Activated T-cell treated with anti-CD3 and anti-CD28 coated beads, Interleukin-2, amount 50 U/mL, for 48 hours (primary cell): ENCODE measurements at places on chromosomes 16 and 17.

GRCh38 chr16:11179574-11179973 is 76.4 kb downstream of the SOCS1 start:
- no peak for DNase-seq

- DNase-seq = peak; percentile 53
Observed at GRCh38 chr16:24980077-24980793, 34.9 kb downstream of the ARHGAP17 start.

GRCh38 chr16:30641378-30641982 is 9.3 kb upstream of the PRR14 start:
- DNase-seq = no peak

GRCh38 chr16:50480206-50480605 is 68.0 kb upstream of the NKD1 start:
- no peak for DNase-seq

GRCh38 chr17:42779936-42780850 is at the start of gene WNK4:
WNK4 (plus strand) TSS chr17:42780610; CDS start chr17:42780699, 89 bp downstream.
- DNase-seq = peak; percentile 26

DNA sequence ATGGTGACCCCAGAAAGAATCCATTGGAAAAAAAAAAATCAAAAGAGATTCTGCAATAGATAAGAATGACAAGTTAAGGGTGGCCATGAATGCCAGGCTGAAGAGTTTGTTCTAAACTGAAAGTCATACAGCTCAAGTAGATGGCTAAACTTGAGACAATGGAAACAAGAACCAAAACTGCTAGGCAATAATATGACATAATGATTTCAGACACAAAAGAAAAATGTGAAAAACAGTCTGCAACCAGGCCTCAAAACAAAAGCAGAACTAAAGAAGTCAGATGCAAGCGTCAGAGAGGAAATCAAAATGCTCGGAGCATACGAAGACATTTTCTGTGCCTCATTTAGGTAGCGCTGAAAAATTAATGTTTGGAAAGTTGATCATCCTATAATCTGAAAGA is 54.4 kb upstream of the YPEL2 start:
- no peak for DNase-seq

DNA sequence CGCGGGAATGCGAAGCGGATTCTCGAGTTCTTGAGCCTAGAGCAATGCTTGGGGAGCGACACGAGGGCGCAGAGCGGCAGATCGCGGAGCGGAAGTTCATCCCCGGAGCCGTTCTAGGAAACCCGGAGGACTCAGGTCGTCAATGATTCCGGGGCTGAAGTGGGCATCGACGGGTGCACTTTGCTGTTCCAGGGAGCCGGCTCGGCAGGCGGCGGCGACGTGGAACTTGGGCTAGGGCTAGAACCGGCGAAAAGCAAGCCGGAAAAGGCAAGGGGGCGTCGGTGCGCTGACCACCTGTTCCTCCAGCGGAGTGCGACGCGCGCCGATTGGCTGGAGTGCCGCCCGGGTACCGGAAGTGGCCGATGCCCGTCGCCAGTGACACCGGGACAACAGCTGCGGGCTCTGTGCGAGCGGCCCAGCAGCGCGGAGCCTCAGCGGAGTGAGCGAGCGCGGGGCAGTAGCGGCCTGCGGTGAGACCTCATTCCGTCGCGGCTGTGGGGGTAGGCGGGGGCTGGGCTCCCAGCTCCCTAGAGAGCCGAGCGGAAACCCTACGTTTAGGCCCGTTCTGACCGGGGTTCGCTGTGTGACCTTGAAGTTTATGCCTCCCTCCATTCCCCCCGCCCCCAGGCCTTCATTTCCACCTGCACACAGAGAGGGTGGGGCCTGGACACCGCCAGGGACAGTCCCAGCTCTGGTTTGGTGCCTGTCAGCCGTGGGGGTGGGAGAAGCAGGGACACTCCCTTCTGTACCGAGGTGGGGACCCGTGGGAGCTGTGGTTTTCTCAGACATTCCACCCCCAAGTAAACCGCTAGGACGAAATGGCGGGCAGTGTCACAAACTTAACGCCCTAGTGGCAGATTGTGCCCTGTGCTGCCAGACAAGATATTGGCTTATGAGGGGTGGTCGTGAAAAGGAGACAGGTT is at the start of gene ZFP3:
Gene ZFP3, plus strand, starts transcription at position 362 of the 923 bp plus-strand sequence. CDS start 13,038 bp downstream, outside the sequence.
- DNase-seq = peak; percentile 87

GRCh38 chr17:59963738-59964481 is 630 bp downstream of the RNFT1 start:
- DNase-seq = peak; percentile 71

- DNase-seq = no peak
Observed at GRCh38 chr17:3979290-3979611, 15.0 kb upstream of the ATP2A3 start.

DNA sequence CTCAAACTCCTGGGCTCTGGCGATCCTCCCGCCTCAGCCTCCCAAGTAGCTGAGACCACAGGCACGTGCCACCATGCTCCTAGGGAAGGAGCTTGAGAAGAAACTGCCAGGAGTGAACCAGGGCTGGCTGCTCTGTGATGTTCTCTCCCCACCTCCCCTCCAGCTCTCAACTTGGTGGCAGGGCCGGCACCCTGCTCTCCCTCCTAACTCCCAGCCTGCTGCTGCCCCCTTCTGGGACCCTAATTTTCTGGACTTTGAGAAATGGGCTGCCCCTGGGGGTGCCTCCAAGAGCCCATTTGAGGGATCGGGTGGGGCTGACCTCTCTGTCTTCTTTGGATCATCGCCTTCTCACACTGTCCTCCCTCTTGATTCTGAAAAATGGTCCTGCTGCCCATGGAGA is 14.9 kb upstream of the STAT3 start:
- peak; percentile 76 for DNase-seq

DNA sequence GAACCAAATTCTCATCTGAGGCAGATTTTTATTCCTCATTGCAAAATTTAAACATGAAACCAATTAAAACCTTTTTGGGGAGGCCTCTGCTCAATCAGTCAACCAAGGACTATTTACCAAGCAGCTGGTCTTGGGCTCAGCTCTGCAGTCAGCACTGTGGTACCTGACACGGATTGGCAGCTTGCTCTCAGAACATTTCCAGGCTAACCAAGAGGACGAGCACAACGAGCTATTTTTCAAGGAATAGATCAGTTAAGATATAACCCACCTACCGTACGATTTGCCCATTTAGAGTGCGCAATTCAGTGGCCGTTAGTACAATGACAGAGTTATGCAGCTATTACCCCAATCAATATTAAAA is 26.4 kb upstream of the KLHDC4 start:
- DNase-seq = no peak

DNA sequence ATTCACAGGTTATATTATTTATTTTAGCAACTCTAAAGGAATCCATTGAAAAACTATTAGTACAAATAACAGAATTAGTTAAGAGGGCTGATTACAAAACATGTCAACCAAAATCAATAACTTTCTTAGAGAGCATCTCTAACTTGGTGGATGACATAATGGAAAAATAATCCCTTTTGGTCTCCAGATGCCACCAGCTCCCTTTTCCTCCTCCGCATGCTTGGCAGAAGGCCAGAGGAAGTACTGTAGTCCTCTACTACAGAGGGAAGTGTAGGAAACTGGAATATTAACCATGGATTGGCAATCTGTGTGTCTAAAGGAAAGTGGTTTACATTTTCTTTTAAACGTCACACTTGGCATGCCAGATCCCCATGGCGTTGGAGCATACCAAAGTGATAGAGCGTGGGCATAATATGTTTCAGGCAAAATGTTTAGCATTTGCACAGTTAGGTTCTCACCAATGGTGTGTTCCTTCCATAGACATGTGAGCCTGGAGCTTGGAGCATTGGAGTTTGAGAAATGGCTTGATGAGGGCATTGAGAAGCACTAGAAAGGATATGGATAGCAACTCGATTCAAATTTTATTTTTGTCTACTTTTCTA is 106.3 kb downstream of the PRKCB start:
- no peak for DNase-seq

DNA sequence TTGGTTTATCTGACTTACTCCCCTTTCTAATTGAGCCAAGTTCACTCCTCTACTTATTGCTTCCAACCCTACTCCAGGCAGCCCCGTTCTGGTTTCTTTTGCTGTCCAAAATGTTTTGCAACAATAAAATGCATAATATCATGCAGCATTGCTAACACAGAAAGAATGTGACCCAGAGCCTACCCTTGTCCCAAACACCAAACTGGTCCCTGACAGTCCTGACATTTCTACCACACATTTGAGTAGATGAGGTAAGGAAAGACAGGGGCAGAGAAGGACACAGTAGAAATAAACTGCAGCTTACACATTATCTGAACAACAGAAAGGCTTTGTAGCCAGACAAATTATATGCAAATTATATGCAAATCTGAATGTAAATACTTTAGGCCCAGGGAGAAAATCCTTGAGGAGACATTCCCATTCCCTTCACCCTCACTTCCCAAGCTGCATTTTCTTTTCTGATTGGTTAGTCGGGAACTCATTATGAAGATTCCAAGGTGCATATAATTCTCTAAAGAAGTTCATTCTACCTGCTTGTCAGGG is 31.6 kb downstream of the SOX9 start:
- no peak for DNase-seq

- no peak for DNase-seq
Observed at GRCh38 chr17:66427134-66427533, 124.7 kb downstream of the PRKCA start.

GRCh38 chr16:19939553-19939952 is 54.9 kb upstream of the GPRC5B start:
- no peak for DNase-seq

GRCh38 chr17:78993981-78994671 is 14.4 kb upstream of the LGALS3BP start:
- no peak for DNase-seq

GRCh38 chr16:8798535-8799157 is 1.0 kb downstream of the PMM2 start:
- no peak for DNase-seq
